ENCODE measurements at places on chromosomes 4 and X. TPM values are rescaled to one million over a fixed set of nuclear protein-coding genes. Genes with fewer than 3 reads are reported as not detected.

TCEAL7 gene
- total RNA-seq: not detected

RPA4 gene
- 0.28 TPM for total RNA-seq

ZRSR2 gene
- 12.1 TPM for total RNA-seq

SYP gene
- 2.6 TPM for total RNA-seq

TRMT10A gene
- total RNA-seq: 3.7 TPM

MAGEB6B gene
- total RNA-seq: not detected

CDKL2 gene
- total RNA-seq: 0.82 TPM

IL13RA2 gene
- not detected for total RNA-seq

PACRGL gene
- total RNA-seq: 11.7 TPM

SMIM10L2A gene
- 0.11 TPM for total RNA-seq

HPGD gene
- 67.5 TPM for total RNA-seq

SSX2 gene
- not detected for total RNA-seq

SSR4 gene
- total RNA-seq: 394 TPM

TXLNG gene
- total RNA-seq: 12.3 TPM

RAB39B gene
- 0.69 TPM for total RNA-seq

TBC1D8B gene
- total RNA-seq: 1.2 TPM

TLR2 gene
- 0.79 TPM for total RNA-seq

RCHY1 gene
- total RNA-seq: 15.8 TPM

NAA10 gene
- 244 TPM for total RNA-seq

CXorf49B gene
- total RNA-seq: not detected

LIN54 gene
- 6.5 TPM for total RNA-seq

SLC6A8 gene
- total RNA-seq: 13.5 TPM

BMPR1B gene
- 4.8 TPM for total RNA-seq

GAGE12J gene
- not detected for total RNA-seq

CLDN34 gene
- not detected for total RNA-seq

HSFX2 gene
- total RNA-seq: 0.27 TPM

BOD1L1 gene
- 13.4 TPM for total RNA-seq

ABLIM2 gene
- total RNA-seq: 4.4 TPM

RGS12 gene
- 12.4 TPM for total RNA-seq

TCEANC gene
- total RNA-seq: 0.86 TPM

SLC34A2 gene
- total RNA-seq: 0.06 TPM

FATE1 gene
- not detected for total RNA-seq

GRIA2 gene
- total RNA-seq: not detected

STBD1 gene
- 12.7 TPM for total RNA-seq

RTL5 gene
- total RNA-seq: 2.3 TPM

IL1RAPL1 gene
- total RNA-seq: not detected

C4orf36 gene
- 1.3 TPM for total RNA-seq
